ENCODE measurements at places on chromosomes 3 and 15. TPM values are rescaled to one million over a fixed set of nuclear protein-coding genes. Genes with fewer than 3 reads are reported as not detected.
A peak's percentile ranks its signal among the peaks of the same experiment; 100 is the strongest.

- no peak for DNase-seq
Measured at GRCh38 chr15:37638116-37638515, 296.3 kb upstream of the TMCO5A start.

NR2E3 gene
- 0.38 TPM for total RNA-seq

ATXN7 gene
- total RNA-seq = 19.8 TPM

DNA sequence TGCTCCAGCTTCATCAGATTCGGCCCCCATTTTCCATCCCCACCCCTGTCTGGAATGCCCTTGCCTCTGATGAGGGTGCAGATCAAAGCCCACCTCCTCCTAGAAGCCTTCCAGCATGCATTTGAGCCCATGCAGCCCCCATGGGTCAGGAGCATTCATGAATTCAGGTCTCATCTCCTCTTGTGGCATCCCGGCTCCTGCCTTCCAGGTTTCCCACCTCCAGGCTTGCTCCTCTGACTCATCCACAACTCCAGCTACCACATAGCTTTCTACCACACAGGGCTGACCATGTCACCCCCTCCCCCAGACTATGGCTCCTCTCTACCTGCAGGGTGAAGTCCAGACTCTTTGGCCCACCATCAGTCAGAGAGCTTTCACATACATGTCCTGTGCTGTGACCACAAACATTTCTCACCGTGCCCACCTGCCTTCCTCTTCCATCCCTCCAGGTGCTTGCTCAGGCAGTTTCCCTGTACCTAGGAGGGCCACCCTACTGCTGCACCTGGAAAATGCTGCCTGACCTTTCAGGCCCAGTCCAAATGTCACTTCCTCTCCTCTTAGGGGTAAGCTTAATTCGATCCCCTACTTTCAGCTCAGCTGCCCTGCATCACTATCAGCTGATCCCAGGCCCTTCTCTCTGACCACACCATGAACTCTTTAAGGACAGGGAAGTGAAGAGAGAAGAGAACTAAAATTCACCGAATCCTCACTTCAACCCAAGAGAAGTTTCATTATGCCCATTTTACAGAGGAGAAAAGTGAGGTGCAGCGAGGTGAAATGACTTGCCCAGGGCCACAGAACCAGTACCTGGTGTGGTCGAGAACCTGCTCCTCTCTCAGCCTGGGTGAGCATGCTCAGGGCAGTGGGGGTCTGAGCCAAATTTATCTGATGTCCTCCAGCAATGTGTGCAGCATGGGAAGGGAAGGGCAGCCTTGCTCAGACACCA, 13.7 kb upstream of the FGD5 start:
- no peak for DNase-seq

GATA2 gene
- 23.9 TPM for total RNA-seq

GRCh38 chr15:98805434-98806274, 157.3 kb downstream of the IGF1R start:
- no peak for DNase-seq

ITPKA gene
- 1.9 TPM for total RNA-seq

DNA sequence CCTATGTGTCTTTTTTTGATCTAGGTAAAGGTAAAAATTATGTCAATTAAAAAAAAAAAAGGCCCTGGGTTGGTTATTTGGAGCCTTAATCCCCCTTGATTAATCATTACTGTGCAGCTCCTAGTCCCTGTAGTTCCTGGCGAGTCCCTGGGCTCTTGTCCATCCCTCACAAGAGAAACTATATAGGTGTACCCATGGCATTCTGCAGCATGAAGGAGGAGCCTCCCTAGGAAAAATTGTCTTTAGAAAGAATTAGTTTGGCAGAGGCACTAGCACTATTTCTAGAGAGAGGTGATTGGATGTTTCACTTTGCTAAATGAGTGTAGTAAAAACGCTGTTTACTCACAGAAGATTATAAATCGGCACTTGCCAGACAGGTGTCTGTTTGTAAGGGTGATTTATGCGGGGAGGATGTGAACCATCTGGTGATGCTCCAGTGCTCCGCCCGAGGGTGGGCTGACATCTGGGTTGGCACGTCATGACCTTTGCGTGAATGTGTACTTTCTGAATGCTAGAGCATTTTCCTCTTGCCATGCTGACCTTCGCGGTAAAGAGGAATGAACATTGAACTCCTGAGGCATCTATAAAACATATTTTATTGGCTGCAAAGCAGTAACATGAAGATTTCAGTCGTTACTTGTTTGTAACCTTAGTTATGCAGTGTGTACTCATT, 12.6 kb downstream of the PLCL2 start:
- DNase-seq = no peak

DNA sequence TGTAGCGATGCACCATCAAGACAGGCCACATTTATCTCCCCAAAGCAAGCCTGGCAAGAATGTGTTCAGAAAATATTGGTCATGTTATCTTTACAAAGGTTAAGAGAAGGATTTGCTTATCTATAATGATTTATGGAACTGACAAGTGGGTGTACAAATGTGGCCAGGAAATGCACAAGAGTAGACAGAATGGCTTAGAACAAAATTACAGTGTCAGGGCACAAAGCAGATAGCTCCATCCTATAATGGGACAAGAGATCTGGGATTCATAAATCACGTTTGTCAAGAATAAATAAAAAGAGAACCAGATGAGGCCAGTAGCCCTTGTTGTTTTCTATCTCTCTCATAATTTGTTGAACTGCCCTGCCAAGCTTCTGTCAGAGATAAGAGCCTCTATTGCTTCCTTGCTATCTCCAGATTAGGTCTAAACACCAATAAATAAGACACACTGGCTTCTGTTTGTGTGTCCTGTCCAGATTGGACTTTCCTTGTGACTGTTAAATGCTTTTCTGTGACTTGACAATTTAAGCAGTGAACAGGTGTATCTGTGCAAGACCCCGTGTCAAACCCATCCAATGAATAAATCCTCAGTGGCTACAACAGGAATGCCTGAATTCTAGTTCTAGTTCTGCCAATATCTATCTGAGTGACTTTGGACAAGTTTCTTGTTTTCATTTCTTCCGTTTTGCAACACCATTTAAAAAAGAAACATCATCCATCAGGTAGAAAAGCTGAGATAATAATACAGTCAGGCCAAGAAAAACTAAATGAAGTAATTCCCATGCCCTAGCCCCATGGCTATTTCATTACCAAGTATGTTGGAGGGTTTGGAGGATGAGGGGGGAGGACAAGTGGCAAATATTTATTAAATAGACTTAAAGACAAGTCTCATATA, 157.2 kb downstream of the DCLK3 start:
- DNase-seq = no peak

ITIH1 gene
- total RNA-seq = 8.0 TPM

PRKCI gene
- total RNA-seq = 47.3 TPM

RBP2 gene
- 25.3 TPM for total RNA-seq

FSIP1 gene
- total RNA-seq = 2.9 TPM

PDE12 gene
- total RNA-seq = 23.7 TPM

- DNase-seq = no peak
Measured at GRCh38 chr3:184691397-184692231, 20.2 kb downstream of the MAGEF1 start.

DNA sequence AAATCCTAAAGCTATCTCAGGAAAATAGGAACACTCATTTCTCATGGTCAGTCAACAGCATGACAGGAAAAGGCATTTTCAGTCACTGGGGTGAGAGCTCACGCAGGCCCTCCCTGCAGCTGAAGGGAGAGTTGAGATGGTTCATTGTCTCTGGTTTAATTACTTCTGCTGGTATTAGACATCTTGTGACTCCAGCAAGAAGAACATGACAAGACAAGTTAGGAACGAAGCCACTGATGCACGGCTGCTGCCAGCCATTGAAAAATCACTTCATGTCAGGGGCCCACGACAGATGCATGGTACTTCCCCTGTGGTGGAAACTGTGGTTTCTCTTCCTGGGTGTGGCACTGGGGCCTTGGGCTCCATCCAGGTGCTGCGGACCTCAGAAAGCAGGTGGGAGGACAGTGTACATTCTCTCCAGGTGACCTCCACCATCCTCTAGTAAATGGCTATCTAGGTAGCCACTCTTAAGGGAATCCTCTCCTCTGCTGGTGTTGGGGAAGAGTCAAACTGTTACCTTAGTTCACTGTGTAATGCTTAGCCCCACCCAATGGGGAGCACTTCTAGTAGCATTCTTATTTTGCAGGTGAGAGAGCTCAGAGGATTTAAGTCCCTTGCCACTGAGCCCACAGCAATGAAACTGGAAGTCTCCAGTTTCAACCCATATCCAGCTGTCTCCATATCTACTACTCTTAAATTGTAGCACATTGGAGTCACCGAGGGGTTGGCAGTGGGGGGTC, 274.2 kb downstream of the LRTM1 start:
- no peak for DNase-seq

GRCh38 chr15:79466488-79466887, 34.4 kb downstream of the MINAR1 start:
- DNase-seq = no peak

DNA sequence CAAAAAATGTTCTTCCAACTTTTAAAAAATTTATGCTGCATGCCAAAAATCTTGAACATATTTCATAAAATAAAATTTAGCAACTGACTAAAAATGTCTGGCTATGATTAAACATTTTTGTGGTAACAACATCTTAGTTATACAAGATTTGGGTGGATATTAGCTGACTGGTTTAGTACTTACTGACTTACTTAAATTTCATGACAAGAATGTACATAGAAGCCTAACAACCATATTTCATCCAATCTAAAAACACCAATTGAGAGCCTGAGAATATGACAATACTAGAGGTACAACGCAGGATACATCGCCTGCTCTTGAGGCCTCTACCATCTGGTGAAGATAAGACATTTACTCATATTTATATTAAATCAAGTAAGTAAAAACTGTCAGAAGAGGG, 34.6 kb downstream of the GNB4 start:
- DNase-seq = no peak

FANCD2 gene
- total RNA-seq = 17.7 TPM

BOC gene
- 219 TPM for total RNA-seq

RTP1 gene
- not detected for total RNA-seq

DNA sequence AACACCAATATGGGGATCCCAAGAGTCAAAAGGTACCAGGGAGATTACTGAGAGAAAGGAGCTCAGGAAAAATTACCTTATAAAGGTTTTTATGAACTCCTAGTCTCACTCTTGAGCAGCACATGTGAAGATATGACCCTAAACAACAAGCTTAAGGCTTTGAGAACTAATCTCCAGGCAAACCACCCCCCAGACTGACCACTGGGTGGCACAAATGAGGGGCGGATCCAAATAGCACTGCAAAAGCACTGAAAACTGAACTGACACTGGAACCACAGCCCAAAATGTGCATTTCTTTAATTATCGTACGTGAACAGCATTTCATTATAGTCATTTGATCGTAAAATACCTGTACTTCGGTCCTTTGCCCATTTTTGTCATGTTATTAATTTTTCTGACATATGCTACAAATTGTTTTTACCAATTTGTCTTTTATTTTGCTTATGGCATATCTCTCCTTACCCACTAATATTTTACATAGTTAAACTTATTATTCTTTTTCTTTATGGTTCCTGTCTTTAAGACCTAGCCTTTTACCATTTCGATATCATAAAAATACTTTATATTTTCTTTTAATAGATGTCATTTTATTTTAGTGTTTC, 31.5 kb upstream of the TFDP2 start:
- no peak for DNase-seq

- no peak for DNase-seq
Measured at GRCh38 chr3:34449305-34449704, 650.9 kb downstream of the PDCD6IP start.

SPINT1 gene
- 156 TPM for total RNA-seq

DNA sequence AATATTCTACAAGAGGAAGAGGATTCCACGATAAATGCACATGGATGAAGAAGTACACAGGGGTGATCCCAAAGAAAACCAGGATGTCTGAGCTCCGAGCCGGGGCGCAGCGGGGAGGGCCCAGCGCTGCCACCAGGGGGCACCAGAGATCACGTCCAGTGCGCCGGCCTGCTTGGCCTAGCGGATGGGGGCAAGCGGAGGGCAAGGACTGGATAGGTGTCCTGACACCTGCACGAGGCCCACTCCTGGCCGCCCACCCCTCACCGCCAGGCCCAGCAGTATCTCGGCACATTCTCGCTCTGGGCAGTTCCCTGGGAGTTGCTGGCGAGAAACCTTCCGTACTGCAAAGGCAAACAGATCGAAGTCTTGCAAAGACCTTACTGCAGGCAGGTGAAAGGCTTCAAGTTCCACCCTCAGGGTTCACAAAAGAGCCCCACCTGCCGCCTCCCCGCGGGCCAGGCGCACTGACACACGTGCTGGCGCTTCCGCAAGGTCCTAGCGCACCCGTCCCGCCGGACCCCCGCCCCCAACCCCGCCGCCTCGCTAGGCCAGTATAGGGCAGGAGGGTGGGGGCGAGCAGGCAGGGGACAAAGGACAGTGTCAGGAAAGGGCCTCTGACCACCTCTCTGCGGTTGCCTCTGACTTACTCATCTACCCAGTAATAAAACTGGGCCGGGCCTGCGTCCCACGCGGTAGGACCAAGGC, 3.3 kb downstream of the ANKRD63 start:
- DNase-seq = peak; percentile 88

- DNase-seq = no peak
Measured at GRCh38 chr15:90860942-90861675, 7.3 kb upstream of the FURIN start.

DNA sequence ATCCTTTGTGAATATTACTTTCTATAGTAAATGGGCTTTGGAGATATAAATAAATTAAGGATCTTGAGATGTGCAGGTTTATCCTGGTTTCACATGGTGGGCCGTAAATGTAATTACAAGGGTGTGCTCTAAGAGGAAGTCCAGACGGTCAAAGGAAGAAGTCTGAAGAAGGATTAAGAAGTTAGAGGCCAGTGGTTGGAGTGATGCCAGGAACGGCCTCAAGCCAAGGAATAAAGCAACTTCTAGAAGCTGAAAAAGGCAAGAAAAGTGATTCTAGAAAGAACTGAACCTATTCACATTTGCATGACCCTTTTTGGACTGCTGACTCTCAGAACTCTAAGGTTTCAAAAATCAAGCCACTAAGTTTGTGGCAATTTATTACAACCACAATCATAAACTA, 981.3 kb upstream of the ALCAM start:
- DNase-seq = no peak

GRCh38 chr15:41284427-41285177, 47.8 kb downstream of the OIP5 start:
- DNase-seq = no peak

GRCh38 chr3:191414286-191414685, 46.7 kb upstream of the PYDC2 start:
- DNase-seq = no peak

ACKR2 gene
- total RNA-seq = 3.5 TPM

GRCh38 chr3:128559486-128560225, 66.7 kb upstream of the GATA2 start:
- DNase-seq = no peak

- DNase-seq = no peak
Measured at GRCh38 chr15:70424937-70425411, 327.3 kb upstream of the TLE3 start.

DOCK3 gene
- total RNA-seq = 5.9 TPM

- DNase-seq = no peak
Measured at GRCh38 chr3:165406425-165406824, 210.2 kb upstream of the SLITRK3 start.

DNA sequence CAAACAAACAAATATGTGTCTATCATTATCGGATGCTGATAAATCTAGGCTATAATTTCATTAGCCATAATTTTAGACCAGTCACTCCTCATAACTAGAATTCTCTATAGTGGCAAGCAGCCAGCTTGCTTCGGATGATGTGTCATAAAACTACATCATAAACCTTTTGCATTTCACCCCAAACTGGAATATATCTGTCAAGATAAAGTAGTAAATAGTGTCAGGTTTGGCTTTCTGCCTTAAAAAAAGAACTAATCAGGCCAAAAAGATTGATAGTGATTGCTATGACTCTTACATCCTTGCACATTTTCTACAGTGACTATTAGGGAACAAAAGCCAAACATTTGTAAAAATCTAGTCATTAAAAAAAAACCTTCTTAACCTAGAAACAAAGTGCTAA, 51.0 kb downstream of the DPPA2 start:
- DNase-seq = no peak
